ENCODE measurements at places on chromosomes 12 and 14.

DNA sequence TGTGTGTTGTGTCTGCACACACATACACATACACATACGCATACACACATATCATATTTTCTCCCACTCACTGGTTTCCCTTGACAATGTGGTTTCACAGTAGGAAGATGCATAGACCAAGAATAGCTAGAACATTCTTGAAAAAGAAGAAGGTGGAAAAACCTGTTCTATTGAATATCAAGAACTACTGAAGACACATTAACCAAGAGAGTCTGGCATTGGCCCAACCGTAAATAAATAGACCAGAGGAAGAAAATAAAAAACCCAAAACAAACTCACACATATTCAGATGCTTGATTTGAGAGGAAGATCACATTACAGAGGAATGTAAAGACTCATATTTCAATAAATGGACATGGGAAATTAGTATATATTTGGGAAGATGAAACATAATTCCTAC lies 311.3 kb downstream of the FOXG1 start:
- no peak for DNase-seq

DNA sequence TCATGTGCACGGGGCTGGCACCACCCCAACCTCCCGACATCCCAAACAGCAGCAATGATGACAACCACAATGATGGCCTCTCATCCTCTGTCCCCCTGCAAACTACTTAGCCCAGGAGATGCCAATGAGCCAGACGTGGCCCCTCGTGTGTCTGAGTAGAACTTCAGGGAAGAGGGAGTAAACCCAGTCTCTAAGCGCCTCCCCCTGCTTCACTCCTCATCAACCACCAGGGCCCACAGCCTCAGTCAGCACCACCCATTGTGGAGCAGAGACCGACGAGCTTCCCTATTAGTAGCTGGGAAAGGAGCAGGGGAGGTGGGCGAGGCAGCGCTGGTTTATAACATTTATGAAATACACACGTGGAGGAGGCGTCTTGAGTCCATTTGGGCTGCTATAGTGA lies 182.7 kb upstream of the SFSWAP start:
- no peak for DNase-seq

- no peak for DNase-seq
These were observed 490.3 kb downstream of the APAF1 start for GRCh38 chr12:99135376-99135775.

DNA sequence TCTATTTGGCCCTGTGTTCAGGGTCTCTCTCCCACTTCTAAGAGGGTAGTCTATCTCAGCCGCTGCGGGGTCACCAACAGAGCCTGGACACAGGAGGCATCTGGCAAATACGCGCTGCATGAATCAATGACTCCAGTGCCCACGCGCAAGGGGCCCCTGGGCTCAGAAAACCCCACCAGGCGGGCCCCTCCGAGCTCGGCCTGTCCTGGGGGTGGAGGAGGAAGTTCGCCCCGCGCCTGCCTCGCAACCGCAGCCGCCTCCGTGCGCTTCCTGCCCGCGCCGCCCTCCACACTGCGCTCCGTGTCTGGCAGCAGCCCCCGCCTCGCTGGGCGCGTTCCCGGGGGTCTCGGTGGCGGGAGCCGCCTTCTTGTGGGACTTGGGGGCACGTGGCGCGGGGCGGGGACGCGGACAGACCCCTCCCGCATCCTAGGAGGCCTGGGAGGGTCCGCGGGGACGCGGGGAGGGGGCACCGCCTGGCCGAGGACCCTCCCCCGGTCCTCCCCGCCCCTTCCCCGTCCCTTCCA lies 811 bp upstream of the FBRSL1 start:
- no peak for DNase-seq

Data from stimulated activated CD4-positive, alpha-beta T cell treated with anti-CD3 and anti-CD28 coated beads, Interleukin-1b, Interleukin-23, amount 100 ng/mL, for 24 hours (primary cell).